CD14-positive monocyte (primary cell): ENCODE measurements at places on chromosomes 11 and 22. TPM values are rescaled to one million over a fixed set of nuclear protein-coding genes. Genes with fewer than 3 reads are reported as not detected.

GRCh38 chr11:12537778-12538401, 136.3 kb upstream of the TEAD1 start:
- H3K36me3 ChIP-seq = no peaks in the 10 kb centered on the region
- no peak for DNase-seq
- H3K27ac ChIP-seq = no peak overlapping the region
- H3K4me3 ChIP-seq = no peak overlapping the region
- H3K4me1 ChIP-seq = no peaks in the 10 kb centered on the region

DNA sequence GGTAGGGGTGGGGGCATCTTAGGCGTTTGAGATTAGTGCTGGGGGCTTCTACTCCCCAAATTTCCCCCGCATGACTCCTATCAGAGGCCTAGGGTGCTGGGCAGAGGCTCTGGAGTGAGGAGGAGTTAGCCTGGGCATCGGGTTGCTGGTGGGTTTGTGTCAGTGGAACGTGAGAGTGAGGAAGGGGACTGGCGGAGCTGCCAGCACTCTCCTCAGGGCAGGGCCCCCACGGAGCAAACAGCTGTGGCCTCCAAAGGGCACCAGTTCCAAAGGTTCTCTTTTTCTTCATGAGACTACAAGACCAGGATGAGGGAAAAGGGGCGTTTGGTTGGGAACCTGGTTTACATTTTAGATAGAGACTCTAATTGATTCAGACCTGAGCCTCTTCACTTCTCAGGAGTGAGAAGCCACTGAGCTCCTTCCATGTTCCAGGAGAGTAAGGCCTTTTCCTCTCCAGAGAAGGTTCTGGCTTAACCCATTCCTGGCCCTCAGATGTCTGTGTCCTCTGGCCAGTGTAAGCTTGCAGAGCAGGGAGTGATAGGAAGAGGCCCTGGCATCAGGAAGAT, 35.6 kb upstream of the CDON start:
- H3K27me3 ChIP-seq = no peaks in the 10 kb centered on the region
- H3K36me3 ChIP-seq = no peaks in the 10 kb centered on the region
- H3K4me3 ChIP-seq = no peak overlapping the region
- no peaks in the 10 kb centered on the region for H3K4me1 ChIP-seq

DNA sequence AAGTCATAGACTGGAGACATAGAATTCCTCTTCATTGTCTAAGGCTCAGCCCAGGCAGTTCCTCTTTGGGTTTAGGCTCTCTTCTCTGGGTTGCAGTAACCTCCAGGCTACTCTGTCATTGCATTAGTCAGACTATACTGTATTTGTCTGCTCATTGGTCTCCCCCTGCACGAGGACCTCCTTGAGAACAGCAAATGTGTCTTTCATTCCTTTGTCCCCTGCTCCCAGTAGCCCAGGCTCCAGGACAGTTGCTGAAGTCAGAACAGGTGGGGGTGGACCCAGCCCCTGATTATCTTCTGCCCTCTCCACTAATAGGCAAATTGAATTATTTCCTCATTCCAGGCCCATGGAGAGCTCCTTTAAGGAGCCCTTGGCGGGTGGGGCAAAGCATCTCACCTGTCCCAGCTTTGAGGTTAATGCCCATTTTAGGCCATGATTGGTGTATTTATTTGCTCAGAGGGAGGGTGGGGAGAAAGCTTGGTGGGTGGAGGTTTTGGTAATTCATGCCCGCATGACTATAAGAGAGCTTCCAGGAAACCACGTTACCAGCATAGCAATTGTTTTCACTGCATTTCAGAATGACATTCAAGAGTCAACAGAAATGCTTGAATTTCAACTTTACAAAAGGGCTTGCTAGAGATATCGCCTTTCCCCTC, 40.9 kb downstream of the NAV2 start:
- no peaks in the 10 kb centered on the region for H3K27me3 ChIP-seq
- DNase-seq = no peak
- H3K4me3 ChIP-seq = no peak overlapping the region
- no peaks in the 10 kb centered on the region for H3K36me3 ChIP-seq

Gene LMO1
- polyA plus RNA-seq = not detected
